Putamen (tissue), 1 donor: ENCODE measurements at places on chromosomes 6 and 20.

DNA sequence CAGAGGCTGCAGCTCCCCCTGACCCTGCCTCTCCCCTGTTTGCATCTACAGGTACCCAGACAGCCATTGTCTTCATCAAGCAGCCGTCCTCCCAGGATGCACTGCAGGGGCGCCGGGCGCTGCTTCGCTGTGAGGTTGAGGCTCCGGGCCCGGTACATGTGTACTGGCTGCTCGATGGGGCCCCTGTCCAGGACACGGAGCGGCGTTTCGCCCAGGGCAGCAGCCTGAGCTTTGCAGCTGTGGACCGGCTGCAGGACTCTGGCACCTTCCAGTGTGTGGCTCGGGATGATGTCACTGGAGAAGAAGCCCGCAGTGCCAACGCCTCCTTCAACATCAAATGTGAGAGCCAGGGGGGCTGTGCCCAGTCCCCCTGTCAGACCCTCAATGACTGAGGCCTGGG lies 42.1 kb upstream of the SRF start:
- no peak for DNase-seq

DNA sequence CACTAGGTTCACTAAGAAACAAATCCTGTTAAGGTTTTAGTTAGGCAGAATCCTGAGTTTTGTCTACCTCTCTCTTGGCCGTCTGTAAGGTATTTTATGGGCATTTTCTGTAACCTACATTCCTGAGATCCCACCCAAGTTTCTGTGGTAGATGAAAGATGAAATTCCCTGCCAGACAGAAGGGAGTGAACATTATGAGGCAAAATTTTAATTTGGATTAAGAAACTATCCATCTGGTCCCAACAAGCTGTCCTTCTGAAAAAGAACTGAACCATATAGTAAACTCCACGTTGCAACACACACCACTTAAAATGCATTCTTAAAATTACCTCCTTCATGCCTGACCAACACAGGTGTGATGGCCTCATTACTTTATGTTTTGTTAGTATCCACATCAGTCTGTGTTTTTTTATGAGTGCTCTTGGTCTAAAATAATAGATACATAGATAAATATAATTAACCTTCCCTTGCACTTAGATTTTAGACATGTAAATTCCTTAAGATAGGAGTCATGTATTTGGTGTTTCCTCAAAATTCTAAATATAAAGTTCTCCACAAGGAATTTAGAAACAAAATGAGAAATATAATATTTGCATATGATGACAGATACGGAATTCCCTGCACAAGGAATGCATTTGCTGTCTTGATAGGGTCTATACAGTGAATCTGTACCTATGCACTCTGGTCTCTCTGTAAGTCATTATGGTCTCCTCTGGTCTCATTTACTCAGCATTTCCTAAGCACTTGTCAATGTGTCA lies 86.5 kb downstream of the CHD6 start:
- no peak for DNase-seq

DNA sequence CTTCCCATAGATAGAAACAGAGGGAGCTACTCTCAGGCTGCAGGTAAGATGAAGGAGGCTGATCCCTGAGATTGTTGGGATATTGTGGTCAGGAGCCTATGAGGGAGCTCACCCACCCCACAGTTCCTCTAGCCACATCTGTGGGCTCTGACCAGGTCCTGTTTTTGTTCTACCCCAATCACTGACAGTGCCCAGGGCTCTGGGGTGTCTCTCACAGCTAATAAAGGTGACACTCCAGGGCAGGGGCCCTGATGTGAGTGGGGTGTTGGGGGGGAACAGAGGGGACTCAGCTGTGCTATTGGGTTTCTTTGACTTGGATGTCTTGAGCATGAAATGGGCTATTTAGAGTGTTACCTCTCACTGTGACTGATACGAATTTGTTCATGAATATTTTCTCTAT lies 2.8 kb downstream of the HLA-F start:
- DNase-seq = no peak

GRCh38 chr20:61311656-61312387 lies 59.8 kb downstream of the CDH4 start:
- no peak for DNase-seq

GRCh38 chr6:18420328-18420727 lies 33.2 kb downstream of the RNF144B start:
- no peak for DNase-seq

DNA sequence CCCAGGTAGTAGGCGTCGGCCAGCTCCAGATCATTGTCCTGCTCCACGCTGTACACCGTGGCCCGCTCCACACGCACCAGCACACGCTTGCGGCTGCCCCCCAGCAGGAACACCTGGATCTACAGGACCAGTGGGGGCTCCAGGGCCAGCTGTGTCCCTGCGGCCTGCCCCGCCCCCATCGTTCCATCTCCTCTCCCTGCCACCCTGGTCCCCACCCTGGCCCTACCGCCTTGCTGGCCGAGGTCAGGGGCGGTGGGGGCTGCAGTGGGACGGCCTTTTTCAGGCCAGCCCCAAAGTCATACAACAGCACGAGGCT lies 9.8 kb downstream of the ADRM1 start:
- DNase-seq = no peak

DNA sequence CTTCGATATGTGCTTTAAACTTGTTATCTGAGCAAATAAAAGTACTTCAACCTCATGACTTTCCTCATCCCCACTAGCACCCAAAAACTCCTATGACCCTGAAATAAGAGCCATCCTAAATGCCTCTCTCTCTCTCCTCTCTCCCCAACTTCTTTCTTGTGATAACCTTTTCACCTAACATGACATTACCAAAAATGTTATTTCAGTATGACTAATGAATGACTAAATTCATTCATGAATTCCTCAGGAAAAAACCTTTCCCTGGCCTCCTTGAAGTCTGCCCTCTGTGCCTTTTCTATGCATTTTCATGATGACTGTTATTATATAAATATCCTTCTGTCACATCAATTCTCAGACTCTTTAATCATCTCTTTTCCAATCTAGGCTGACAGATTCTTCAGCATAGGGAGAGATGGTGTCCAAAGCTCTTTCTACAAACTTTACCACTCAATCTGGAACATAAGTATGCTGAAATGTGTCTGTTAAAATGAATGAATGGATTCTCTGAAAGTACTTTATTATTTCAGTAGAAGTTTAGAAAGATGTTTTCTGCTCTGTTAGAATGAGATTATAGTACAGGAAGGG lies 114.3 kb upstream of the GGTLC1 start:
- no peak for DNase-seq

DNA sequence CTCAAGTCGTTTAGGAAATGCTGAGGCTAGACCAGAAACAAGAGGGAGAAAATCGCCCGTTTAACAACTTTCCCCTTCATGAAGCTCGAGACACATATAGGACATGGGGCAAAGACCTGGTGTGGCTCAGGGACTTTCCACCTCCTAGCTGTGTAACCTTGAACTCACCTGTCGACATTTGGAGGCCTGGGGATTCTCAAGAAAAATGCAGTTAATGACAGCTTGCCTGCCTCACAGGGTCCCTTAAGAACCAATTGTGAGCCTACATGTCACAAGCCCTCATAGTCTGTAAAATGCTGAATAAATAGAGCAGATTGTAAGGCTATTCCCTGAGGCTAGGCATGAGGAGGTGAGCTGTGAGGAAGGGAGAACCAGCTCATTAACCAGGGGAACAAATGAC lies 35.1 kb downstream of the MGME1 start:
- DNase-seq = no peak

GRCh38 chr20:6693178-6693807 lies 74.2 kb upstream of the BMP2 start:
- DNase-seq = no peak

GRCh38 chr6:367298-367794 lies 24.2 kb upstream of the IRF4 start:
- no peak for DNase-seq

GRCh38 chr20:43450841-43451799 lies 6.6 kb upstream of the SRSF6 start:
- no peak for DNase-seq

DNA sequence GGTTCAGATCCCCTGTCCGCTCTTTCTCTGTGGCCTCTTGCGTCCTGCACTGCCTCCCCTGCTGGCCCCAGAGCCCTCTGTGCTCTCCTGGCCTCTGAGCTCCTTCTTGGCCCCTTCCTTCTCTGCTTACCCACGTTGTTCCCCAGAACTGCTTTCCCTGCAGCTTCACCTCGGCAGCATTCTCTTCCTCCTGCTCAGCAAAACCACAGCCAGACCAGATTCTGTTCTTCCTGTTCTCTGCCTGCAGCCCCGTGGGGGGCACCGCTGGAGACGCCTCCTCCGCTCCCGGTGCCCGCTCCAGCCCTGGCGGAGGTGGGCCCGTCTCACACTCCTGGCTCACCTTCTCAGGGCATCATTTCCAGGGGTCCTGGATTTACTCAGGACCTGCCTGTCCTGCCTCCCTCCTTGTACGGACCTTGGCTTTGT lies 59.7 kb downstream of the TCP11 start:
- no peak for DNase-seq

DNA sequence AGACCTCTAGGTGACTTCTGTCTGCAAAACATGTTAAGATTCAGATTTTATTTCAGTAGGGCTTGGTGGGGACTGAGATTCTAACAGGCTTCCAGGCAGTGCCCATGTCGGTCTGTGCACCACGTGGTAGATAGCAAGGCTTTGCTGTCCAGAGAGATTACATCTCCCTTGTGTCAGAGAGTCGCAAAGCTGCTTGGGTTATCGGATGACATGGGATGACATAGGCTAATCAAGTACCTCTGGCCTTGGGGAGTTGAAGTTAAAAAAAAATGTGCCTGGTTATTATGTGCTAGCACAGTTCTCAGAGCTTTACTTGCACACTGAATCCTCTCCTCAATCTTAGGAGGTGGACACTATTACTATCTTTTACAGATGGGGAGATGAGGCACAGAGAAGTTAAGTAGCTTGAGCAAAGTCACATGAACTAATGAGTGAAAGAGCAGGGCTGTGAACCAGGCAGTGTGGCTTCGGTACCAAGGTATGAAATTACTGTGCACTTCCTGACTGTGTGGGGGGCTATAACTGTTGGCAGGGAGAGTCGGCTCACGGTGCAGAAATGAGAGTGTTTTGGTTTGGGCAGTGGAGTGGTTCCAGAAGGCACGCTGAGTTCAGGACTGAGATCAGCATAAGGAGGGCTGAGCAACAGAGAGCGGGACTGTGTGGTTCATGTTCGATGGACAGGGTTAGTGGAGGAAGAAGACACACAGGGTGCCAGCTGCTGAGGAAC lies 41.1 kb downstream of the FARS2 start:
- no peak for DNase-seq

GRCh38 chr20:17806739-17807441 lies 107.1 kb downstream of the BANF2 start:
- DNase-seq = peak; percentile 7

GRCh38 chr6:27890445-27891319 lies 21.5 kb downstream of the OR2B2 start:
- no peak for DNase-seq

GRCh38 chr20:1898482-1899240 lies 3.5 kb downstream of the SIRPA start:
- no peak for DNase-seq

GRCh38 chr6:122623279-122623678 lies 13.1 kb downstream of the PKIB start:
- no peak for DNase-seq

DNA sequence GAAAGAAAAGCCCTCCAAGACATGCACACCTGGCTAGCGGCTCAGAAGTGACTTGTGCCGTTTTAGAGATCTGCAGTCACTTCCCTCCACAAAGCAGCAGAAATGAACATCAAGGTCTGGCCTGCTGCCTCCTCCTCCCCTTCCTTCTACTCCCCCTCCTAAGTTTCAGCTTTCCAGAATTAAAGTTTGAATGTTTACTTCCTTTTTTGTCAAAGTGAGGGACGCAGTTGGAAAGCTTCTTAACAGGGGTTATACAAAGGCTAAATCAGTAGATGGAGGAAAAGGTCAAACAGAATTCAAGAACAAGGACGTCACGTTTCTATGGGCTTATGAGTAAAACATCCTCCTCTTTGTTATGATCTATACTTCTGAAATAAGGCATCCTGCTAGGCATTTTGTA lies 227.7 kb downstream of the SLC35F1 start:
- DNase-seq = no peak

DNA sequence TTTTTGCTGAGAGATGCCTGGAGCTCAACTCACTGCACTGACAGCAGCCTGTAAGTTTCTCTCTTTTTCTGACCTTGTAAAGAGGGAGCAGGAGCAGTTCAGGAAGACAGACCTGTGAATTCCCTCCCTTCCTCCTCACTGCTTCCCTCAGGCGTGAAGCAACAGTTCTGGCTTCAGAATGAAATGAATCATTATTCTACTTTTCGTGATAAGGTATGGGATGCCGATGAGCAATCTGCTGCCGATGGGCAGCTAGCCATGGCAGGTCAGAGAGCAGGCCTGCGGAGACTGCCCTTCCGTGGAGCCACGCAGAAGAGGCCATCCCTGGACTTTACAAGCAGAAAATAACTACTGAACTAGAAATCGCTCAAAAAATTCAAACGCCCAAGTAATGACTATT lies 426.5 kb upstream of the RNF217 start:
- no peak for DNase-seq

- no peak for DNase-seq
Observed at GRCh38 chr6:30691208-30691847, 544 bp upstream of the NRM start.

DNA sequence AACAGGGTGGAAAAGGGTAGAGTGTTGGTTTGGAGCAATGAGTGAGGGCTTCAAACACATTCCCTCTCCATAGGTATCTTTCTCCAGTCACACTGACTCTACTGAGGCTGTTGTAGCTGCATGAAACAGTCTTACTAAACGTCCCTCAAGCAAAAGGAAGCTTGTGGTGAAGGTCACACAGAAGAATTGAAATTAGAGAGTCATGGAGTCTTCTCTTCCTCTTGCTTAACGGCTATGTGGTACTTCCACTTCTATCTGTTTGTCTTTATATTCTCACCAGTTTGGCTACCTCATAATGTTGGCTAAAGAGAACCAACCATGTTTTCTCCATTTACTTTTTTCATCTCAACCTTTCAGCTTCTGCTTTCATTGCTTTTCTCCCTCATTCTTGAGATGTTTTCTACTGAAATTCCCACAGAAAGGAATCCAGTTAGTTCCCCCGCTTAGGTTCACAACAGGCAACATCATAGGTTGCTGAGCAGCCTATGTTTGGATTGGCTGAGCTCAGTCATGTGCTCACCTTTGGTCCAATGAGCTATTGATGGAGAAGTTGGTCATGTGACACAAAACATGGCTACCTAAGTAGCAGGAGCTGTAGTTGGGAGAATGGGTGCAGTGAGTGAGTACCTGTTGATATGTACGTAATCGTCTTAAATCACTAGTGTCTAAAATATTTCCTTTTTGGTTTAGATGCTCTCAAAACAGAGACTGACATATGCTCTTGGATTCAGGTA lies 99.8 kb downstream of the SNAP25 start:
- DNase-seq = no peak

GRCh38 chr6:6455272-6455671 lies 133.2 kb upstream of the LY86 start:
- no peak for DNase-seq

DNA sequence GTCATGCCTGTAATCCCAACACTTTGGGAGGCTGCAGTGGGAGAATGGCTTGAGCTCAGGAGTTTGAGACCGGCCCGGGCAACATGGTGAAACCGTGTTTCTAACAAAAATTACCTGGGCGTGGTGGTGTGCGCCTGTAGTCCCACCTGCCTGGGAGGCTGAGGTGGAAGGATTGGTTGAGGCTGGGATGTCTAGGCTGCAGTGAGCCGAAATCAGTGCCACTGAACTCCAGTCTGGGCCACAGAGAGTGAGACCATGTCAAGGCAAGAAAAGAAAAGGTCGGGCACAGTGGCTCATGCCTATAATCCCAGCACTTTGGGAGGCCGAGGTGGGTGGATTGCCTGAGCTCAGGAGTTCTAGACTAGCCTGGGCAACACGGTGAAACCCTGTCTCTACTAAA lies 8.2 kb upstream of the BCAS4 start:
- no peak for DNase-seq

GRCh38 chr6:72959821-72960220 lies 265.5 kb downstream of the KHDC1L start:
- DNase-seq = no peak
